ENCODE measurements at places on chromosomes 2 and 18. TPM values are rescaled to one million over a fixed set of nuclear protein-coding genes. Genes with fewer than 3 reads are reported as not detected.

- DNase-seq = no peak
These were observed 161.6 kb downstream of the LDLRAD4 start for GRCh38 chr18:13379930-13380690.

Gene C2orf92
- 5.9 TPM for total RNA-seq

DNA sequence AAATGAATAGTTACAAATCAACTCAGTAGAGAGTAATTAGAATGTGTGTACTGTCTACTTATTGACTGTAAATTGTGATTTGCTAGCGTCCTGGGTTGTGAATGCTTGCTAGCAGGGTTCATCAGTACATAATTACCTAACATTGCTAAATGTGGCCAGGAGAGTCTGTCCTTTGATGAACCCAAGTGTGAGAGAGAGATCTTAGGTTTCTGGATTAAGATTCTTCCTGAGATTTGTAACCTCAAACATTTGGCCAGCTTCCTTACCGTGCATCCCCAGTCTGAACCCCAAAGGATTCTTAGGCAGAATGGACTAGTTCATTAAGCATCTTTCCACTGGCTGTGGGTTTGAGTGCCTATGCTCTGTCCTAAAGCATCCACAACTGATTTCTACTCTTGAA is 84.0 kb upstream of the ITPRID2 start:
- DNase-seq = no peak

Gene MAP3K19
- not detected for total RNA-seq

Gene IL1R2
- 101 TPM for total RNA-seq

DNA sequence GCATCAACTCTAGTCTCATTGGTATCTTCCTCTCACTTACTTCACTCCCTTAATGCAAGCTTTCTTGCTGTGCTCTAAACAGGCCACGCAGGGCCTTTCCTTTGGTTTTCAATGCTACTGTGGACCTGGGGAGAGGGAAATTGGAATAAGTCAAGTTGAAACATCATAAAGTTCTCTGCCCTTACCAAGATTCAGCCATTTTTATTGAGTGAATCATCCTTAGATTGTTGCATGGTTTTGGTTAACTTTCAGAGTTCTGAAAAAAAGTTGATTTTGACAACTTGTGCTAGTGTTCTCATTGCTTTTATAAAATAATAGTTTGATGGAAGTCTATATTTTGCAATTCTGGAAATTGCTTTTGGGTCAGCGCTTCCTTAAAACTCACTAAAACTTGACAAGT is 852.8 kb upstream of the ACVR2A start:
- DNase-seq = no peak

- peak; percentile 89 for DNase-seq
These were observed 456 bp downstream of the LRP1B start for GRCh38 chr2:142130111-142131009.

Gene SLC39A6
- total RNA-seq = 54.9 TPM

GRCh38 chr2:86372641-86373502 is 35.4 kb upstream of the REEP1 start:
- DNase-seq = no peak

Gene GORASP2
- total RNA-seq = 78.2 TPM

Gene DYNC2LI1
- 7.4 TPM for total RNA-seq

DNA sequence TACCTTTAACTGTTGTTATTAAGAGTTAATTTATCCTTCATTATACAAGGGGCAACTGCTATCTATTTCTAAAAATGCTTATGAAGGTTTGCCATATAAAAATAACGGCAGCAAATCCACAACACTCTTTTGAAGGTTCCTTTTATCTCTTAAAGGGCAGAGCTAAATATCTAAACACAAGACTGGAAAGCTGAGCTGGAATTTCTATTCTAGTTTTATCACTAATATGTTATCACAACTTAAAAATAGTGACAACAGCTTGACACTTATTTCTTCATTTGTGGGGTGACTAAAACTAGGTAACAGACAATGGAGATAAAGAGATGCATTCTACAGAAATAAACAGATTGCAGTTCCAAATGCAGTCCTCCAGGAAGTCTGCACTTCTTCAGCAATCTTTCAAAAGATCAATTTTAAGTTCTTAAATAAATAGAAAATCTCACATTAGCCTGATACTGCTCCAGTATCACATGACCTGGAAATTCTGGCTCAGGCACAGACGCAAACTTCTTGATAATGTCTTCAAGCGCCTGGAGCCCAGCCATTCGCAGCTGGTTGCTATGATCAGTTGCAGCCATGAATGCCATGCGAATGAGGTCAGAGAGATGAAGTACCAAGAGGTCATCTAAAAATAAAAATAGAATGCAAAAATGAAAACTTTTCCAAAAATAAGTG is 54.0 kb upstream of the STRN start:
- no peak for DNase-seq

DNA sequence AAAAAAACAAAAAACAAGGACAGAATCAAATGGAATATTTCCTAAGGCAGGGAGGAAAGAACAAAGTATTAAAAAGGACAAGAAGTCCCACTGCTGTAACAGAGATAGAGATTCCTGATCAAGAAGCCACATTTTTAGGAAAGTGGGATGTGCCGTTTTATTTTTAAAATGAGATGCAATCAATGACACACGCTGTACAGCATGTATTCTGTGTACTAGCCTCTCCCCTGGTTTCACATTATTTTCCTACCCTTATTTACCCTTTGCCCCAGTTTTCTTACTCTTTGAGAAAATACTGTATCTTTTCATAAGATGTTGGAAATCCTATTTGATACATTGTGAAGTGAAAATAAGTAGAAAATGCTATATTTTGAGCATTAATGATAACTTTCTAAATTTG is 45.8 kb downstream of the E2F6 start:
- DNase-seq = no peak

Gene THAP4
- total RNA-seq = 48.7 TPM

Measured in mesenteric fat pad (tissue), 1 donor.